ENCODE measurements at places on chromosomes 5 and 9.
A peak's percentile ranks its signal among the peaks of the same experiment; 100 is the strongest.

DNA sequence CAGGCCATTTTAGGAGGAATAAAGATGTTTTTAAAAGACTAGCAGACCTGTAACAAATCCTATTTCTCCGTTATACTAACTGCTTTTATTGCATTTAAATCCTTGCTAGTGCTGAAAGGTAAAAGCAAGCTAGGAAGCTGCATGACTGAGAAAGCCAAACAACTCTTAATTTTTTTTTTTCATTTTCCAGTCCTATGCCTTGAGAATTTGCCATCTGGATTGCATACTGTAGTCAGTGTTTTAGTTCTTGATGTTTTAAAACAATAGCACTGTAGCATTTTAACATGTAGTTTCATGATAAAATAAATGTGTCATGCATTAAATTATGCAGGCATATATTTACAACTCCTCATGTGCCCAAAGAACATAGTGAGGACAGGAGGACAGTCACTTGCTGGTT is 108.4 kb upstream of the FGF10 start:
- ATAC-seq: no peak

GRCh38 chr9:134375011-134375390 is 48.7 kb downstream of the RXRA start:
- ATAC-seq: no peak

- ATAC-seq: no peak
Observed at GRCh38 chr5:53930457-53930856, 370.0 kb downstream of the NDUFS4 start.

DNA sequence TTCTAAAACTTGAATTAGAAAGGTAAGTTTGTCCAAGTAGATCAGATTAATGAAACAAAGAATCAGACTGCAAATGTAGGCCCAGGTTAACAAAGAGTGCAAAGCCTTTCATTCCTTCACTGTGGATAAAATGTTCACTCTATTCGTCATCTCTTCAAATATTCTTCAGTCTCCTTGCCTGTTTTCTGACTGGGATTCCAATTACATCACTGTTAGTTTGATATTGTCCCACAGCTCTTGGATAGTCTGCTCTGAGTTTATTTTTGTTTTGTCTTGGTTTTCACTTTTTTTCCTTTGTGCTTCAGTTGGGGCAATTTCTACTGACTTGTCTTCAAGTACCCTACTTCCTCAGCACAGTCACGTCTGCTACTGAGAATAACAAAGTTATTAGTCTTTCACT is 38.5 kb upstream of the GZMA start:
- ATAC-seq: no peak

DNA sequence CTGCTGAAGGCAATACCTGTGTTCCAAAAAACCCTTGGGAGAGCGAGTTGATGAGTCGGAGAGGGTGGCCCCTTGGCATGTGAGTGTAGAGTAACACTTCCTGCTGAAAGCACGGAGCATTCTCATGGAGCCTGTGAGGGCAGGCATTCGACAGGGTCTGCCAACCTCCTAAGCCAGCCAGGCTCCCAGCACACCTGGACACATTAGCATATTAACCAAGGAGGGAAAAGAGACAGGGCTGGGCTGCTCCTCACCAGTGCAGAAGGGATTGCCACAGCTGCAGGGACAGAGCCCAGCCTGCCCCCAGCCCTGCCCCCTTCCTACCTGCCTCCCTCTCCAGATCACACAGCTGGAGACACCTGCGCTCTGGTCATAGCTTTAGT is 46.4 kb upstream of the SEMA4D start:
- ATAC-seq: peak; percentile 39

GRCh38 chr9:89475891-89476440 is 21.9 kb downstream of the SEMA4D start:
- ATAC-seq: peak; percentile 52

DNA sequence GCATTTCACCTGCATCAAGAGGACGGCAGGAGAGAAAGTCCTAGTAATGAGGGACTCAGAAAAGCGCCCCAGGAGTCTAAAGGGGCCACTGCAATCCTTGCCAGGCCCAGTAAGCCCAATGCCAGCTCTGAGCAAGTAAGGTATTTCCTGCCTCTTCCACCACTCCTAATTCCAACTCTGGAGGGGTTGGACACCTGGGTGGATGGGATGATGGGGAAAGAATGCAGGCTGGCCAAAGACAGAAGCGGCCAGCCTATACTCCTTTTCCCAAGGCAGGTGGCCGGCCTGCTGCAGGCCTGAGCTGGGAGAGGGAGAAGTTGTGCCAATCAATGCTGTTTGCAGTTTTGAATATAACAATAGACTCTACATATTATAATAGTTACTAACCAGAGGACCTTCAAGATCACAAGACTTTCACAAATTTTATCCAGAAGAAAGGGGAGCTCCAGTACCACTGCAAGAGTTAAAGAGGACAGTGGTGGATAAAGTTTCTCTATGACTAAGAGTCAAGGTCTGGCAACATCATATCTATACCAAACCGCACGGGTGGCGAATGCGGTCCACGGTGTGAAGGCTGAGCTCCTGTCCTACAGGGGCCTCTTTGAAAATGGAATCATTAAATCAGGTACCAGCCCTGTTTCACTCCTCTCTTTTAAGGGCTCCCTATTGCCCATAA is 115.0 kb upstream of the TBC1D2 start:
- ATAC-seq: no peak

GRCh38 chr5:43592363-43592762 is 10.6 kb upstream of the NNT start:
- no peak for ATAC-seq

DNA sequence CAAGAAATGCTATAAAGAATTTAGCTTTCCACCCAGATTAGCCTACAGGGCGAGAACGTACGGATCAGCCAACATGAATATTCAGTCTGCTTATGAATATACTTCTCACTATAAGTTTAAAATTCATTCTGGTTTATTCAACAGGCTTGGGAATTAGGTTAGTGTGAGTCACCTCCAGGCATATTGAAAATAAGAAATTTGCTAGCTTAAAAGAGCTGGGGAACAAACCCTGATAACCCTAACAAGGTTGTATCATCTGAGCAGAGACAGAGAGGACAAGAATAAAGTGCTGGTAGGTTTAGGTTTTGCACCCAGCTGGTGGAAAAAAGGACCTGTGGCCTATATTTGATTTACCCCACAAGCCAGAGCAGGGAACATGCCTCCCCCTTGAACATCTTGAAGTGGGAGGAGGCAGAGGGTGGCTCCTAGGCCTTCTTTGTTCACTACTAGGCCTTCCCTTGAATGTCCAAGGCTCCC is 12.3 kb downstream of the FNBP1 start:
- ATAC-seq: no peak

Measured in esophagus mucosa (tissue), 1 donor.